HCT116 (cell line): ENCODE measurements at places on chromosomes 12 and 14. TPM values are rescaled to one million over a fixed set of nuclear protein-coding genes. Genes with fewer than 3 reads are reported as not detected.

The RD3L gene
- total RNA-seq: not detected

GRCh38 chr14:21047378-21047781 lies 5.2 kb downstream of the RNASE7 start:
- no peaks in the 10 kb centered on the region for H3K36me3 ChIP-seq
- H3K4me3 ChIP-seq: no peak overlapping the region
- H3K4me1 ChIP-seq: no peaks in the 10 kb centered on the region
- H3K27ac ChIP-seq: no peak overlapping the region
- H3K27me3 ChIP-seq: no peaks in the 10 kb centered on the region
- DNase-seq: no peak

DNA sequence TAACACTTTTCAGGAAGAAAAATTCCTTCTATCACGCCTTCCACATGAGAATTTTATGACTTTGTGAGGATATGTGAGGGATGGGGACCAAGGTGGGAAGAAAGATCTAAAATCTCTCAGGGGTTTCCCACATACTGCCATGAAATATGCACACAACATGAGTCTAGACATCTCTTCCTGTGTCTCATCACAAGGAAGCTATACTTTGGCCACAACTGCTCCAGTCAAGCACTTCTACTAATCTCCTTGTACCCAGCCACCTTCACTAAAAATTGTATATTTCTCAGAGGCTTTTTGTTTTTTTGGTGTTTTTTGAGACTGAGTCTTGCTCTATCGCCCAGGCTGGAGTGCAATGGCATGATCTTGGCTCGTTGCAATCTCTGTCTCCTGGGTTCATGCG lies 3.2 kb downstream of the OSBPL8 start:
- peaks cover 21% of the 10 kb centered on the region for H3K4me1 ChIP-seq
- H3K36me3 ChIP-seq: 0 out of 2 replicates have a peak, but pooled peaks cover 4% of the 10 kb centered on the region
- H3K27ac ChIP-seq: no peak overlapping the region
- DNase-seq: no peak
- no peaks in the 10 kb centered on the region for H3K27me3 ChIP-seq

GRCh38 chr12:16359512-16360491 lies 12.4 kb downstream of the MGST1 start:
- H3K4me1 ChIP-seq: no peaks in the 10 kb centered on the region
- peak; percentile 47 for DNase-seq
- no peak overlapping the region for H3K27ac ChIP-seq
- peaks cover 34% of the 10 kb centered on the region for H3K36me3 ChIP-seq

DNA sequence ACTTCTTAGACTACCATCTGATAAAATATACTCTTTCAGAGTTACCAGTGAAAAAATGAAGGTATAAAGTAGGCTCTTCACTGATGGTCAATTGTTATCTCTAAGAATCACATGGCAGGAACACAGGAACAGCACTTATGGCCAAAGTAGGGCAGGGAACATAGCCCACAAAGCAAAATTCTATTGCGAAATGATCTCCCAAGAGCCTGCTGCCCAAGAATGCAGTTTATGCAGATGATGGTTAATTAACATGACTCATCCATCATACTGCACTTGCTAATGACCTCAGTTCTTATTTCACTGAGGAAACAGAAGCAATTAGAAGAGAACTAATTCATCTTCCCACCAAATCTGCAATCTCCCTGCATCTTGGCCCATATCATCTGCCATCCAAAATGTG lies 133.8 kb downstream of the SLC2A13 start:
- H3K36me3 ChIP-seq: no peaks in the 10 kb centered on the region
- H3K4me1 ChIP-seq: no peaks in the 10 kb centered on the region
- no peak overlapping the region for H3K27ac ChIP-seq
- no peak overlapping the region for H3K4me3 ChIP-seq
- no peak for DNase-seq

DNA sequence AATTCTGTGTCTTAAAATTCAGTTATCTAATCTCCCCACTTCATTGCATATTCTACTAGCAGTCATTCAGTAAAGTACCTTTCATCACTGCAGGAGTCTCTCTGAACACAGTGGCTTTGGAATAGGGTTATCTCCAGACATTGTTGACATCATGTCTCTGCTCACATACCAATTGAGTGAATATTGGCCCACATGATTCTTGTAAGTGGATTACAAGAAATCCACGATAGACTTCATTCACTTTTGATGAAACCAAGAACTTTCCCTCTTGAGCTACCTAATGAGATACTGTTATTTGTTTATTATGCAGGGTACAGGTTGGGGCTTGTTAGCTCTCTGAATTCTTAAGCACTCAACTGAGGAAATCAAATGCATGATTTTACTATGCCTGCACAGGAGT lies 284.9 kb downstream of the RAD51B start:
- H3K27ac ChIP-seq: peak overlapping the region; percentile 28; the same call in 1 of the 2 replicates
- DNase-seq: no peak
- no peaks in the 10 kb centered on the region for H3K27me3 ChIP-seq
- no peaks in the 10 kb centered on the region for H3K4me1 ChIP-seq
- H3K36me3 ChIP-seq: no peaks in the 10 kb centered on the region
